Caco-2 (cell line): ENCODE measurements at places on chromosomes 4 and X. TPM values are rescaled to one million over a fixed set of nuclear protein-coding genes. Genes with fewer than 3 reads are reported as not detected.

DNA sequence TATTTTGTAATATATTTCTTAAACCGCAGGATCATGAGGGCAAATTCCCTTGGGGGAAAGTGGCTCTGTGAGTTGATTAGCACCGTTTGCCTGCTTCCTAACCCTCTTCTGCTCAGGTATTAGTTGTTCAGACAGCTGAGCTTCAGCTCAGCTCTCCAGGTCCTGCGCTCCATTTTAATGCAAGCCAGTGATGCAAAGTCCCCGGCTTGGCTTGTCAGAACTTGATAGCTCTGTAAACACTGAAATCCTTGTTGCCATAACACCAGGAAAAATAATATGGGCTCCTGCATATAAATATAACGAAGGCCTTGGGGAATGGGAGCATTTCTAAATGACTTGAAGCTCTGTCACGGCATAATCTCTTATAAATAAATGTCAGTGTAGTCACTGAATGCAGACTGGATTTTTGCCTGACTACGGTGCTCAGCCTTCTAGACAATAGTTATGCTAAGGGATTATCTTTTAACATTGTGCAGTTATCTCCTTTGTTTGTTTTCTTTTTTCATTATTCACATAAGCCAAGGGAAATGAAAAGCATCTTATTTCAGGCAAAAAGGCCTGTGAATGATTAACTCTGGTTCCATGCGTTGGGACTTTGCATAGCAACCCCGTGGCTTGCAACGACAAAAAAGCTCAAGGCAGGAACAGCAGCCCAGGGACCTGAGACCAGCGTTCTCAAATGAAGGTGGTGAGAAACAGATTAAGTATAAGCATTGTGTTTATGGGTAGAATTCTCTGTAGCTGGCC, 253.2 kb downstream of the SPRY1 start:
- DNase-seq, result peak; percentile 78

DNA sequence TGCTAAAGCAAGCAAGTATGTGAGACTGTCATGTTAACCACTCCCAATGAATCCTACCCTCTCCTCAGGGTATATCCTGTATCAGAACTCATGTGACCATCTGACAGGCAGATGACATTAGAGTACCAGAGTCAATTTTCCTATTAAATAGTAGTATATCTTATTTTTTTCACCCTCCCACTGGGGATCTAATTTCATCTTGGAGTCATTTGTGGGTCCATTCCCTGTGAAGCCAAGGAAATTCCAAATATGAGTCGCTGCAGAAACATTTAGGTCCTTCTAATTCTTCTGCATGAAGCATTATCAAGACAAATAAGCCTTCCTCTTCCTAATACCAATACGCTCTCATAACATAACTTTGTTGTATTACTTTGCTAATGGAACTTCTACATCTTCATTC, 52.2 kb upstream of the BLTP1 start:
- DNase-seq, result no peak

F9 gene
- total RNA-seq, result not detected in 2 replicates

BMP3 gene
- not detected in 2 replicates for total RNA-seq
